NCI-H1930 (cell line): ENCODE measurements at places on chromosomes 5 and 9.
A peak's percentile ranks its signal among the peaks of the same experiment; 100 is the strongest.

DNA sequence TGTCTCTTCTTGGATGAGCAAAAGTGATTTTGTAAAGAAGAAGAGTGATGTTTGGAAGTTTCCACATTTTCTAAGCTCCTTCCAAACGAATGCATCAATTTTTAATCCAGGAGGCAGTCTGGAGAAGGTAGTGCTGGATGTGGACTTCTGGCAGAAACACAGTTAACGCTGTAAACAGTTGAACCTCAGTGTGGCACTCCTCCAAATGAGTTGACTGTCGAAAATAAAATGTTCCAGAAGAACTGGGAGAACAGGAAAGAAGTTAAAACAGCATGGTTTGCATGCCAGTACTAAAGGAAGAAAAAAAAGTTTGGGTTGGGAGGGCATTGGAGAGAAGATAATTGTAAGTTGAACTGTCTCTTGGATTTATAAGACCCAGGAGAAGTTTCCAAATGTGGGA lies 6.5 kb downstream of the ZNF462 start:
- no peak for DNase-seq

- DNase-seq: no peak
Measured at GRCh38 chr5:82613891-82614290, 335.7 kb upstream of the RPS23 start.

DNA sequence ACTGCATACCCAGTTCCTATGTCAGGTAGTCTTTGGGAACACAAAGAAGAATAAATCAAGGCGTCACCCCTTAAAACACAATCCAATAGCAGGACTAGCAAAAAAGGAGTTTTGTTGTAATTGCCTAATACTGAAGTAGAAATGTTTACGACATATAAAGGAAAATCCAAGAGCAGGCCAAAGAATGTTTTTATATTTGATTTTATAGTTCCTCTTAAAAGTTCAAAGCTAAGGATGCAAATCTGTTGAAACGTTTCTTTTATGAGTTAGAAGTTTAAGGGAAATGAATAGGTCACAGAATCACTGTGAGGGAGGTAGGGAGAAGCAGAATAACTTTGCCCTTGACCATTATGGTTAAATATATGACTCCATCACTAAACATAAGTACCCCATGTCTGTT lies 136.1 kb downstream of the PAM start:
- no peak for DNase-seq

- peak; percentile 41 for DNase-seq
Measured at GRCh38 chr5:172283020-172283861, at the start of gene UBTD2. Gene UBTD2 (minus strand): TSS chr5:172283764. CDS start chr5:172283665, 99 bp downstream.

- no peak for DNase-seq
Measured at GRCh38 chr5:87278590-87279100, 11.0 kb downstream of the RASA1 start.

DNA sequence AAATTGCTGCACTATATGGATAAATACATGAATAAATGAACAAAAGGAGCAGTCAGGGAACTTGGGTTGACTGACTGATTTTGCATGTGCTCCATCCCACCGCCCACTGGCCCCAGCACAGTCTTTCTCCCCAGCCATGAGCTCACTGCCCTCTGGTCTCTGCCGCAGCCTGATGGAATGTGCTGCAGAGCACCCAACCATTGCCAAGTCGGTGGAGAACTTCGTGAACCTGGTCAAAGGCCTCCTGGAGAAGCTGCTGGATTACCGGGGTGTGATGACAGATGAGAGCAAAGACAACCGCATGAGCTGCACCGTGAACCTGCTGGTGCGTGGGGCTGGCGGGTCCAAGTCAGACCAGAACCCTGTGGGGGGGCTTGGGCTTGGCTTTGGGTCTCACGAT lies 53.9 kb upstream of the INSYN2B start:
- DNase-seq: no peak

DNA sequence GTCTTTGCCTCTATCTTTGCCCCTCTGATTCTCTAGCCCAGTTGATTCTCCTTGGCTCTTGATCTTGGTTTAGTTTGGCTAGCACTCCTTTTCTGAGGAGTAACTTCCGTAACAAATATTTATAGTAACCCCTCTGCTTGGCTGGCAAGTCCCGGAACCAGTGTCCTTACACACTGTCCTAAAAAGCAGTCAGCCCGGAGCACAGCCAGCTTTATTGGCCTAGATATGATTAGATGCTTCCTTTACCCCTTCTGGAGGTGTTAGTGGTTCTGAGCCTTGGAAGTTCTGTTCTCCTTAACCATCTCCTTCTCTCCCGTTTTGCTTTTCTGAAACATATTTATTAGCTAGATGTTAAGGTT lies 17.0 kb upstream of the MSMP start:
- DNase-seq: no peak

DNA sequence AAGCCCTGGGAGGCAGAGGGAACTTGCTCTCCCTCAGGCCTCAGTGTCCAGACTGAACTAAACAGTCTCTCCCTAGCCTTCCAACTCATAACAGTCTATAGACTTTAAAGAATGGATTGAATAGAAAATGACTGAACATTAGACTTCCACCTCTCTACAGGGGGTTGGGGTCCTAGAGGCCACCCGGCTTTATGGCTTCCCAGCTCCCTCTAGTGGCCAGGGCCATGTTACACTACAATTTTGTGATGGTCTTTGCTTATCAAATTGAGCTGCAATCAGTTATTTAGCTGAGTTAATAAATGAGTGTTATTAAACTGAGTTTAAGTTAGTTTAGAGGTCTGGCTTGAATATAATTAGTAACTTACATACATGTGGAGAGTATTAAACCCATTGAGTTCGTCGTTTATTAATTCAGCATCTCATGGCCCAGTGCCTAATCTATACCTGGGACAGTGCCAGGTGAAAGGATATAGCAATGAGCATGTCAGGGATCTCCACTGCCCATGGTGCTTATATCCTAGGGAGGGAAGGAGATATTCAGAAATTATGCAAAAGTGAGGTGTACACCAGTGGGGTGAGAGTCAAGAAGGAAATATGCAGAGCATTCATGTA lies 105.2 kb downstream of the SH3TC2 start:
- no peak for DNase-seq

GRCh38 chr5:135377751-135378680 lies 21.0 kb downstream of the MACROH2A1 start:
- DNase-seq: no peak

DNA sequence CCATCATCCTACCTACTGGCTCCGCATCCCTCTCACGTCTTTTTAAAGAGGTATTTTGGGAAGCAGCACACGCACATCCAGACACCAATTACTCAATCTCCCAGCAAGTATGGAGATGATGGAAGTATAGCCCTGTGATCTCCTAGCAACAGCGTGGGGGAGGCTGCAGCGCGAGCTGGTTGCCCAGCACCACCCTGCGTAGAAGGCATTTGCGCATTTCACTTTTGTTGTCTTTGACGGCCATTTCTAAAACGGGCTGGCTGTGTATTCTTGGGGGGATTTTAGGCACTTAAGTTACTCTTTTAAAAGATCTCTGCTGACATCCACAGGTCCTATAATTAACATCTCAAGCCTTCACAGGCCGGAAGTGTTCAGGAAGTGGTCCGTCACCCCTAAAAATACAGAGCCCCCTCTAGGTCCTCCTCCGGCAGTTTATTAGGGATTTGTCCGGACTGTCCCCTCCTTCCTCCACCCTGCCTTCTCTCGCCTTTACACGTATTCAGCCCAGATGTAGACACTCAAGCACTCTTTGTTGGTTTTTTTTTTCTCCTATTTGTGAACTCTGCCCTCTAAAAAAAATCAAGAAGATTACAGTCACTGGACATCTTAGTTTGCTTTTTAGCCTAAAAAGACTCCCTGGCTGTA lies 371.4 kb downstream of the NTRK2 start:
- DNase-seq: no peak

- DNase-seq: no peak
Measured at GRCh38 chr5:88695931-88696330, 187.1 kb downstream of the MEF2C start.

DNA sequence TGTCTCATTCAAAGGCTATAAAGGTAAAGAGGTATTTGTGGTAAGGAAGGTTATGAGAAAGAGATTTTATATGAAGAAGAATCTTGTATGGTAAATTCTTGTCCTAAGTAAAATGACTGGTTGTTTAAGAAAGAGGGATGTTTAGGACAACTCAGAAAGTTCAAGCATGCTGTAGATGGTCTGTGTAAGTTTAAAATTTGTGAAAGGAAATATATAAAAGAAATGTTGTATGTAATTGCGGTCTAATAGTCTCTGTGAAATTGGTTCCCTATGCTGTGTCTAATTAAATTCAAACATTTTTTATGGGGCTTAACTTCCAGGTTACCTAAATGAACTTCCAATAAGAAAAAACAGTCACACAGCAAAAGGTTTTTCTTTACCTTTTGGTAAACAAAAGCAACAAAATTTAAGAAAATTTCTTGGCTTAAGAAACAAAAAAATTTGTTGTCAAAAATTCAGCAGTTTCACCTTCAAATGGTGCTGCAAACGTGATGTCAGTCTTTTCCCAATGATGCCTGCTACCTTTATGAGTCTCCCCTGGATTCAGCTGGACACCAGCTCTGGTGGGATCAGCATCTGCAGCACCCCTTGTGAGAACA lies 83.0 kb upstream of the FCN1 start:
- no peak for DNase-seq

GRCh38 chr9:120944434-120944843 lies 17.8 kb upstream of the TRAF1 start:
- DNase-seq: no peak

GRCh38 chr9:2116073-2116472 lies 100.9 kb downstream of the SMARCA2 start:
- DNase-seq: no peak

- DNase-seq: no peak
Measured at GRCh38 chr9:99549441-99549840, 272.2 kb upstream of the NR4A3 start.

- peak; percentile 5 for DNase-seq
Measured at GRCh38 chr5:149448831-149449714, 70.0 kb upstream of the IL17B start.

GRCh38 chr5:180209137-180209581 lies at the start of gene RASGEF1C:
Gene RASGEF1C (minus strand): TSS chr5:180209211. CDS start chr5:180138052, 71,159 bp downstream.
- peak; percentile 66 for DNase-seq

DNA sequence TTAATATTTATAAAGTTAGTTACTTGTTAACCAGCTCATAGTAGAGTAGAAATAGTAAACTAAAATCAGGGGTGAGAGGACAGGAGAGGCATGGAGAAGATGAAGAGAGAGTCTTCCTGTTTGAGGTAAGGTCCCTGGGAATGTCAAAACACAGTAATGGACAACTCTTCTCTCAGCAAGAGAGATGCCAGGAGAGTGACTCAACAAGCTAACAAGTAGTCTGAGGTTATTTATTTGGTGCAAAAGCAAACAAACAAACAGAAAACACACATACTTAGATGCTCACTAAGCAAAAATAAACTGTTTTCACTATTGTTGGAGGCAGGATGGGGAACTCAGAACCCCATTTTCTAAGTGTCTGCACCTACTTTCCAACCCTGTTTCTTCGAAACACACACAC lies 333.2 kb upstream of the RFX3 start:
- DNase-seq: no peak

- DNase-seq: no peak
Measured at GRCh38 chr9:31870276-31870675, 514.2 kb upstream of the ACO1 start.

GRCh38 chr9:115939065-115939765 lies 214.4 kb upstream of the PAPPA start:
- DNase-seq: no peak

- no peak for DNase-seq
Measured at GRCh38 chr5:163894645-163895044, 389.2 kb downstream of the MAT2B start.

DNA sequence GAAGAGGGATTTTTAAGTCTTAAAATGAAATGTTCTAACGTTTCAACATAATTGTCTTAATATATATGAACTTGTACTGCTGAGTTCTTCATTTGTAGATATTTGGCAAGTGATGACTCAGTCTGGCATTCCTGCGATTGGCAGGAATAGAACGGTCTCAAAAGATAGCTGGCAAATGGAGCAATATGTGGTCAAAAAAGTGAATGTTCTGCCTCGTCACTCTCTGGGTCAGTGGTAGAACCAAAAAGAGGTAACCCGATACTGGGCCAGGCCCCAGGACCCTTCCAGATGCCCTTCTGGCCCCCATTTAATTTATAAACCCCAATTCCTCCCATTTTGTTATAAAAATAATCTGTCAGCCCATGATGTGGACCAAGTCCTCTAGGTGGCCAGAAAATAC lies 39.2 kb downstream of the ZNF366 start:
- no peak for DNase-seq

GRCh38 chr5:73153513-73153912 lies 19.5 kb upstream of the TMEM174 start:
- DNase-seq: no peak

DNA sequence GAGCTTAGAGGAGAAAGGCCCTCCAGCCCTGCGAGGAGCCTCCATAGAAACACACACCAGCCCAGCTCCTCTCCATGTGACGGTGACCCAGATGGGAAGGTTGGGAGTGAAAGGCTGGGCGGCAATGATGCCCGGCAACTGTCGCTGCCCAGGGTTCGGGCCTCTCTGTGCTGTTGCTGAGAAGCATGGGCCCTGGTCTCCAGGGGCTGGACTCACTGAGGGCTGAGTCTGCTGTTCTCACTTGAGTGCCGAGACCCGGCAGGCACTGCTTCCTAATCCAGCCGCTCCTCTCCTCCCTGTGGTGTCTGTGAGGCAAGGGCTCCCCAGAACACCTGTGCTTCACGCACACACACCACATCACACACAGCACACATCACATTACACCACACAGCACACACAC lies 493.6 kb downstream of the GADD45G start:
- no peak for DNase-seq

GRCh38 chr9:6153425-6153824 lies 62.2 kb upstream of the IL33 start:
- no peak for DNase-seq

DNA sequence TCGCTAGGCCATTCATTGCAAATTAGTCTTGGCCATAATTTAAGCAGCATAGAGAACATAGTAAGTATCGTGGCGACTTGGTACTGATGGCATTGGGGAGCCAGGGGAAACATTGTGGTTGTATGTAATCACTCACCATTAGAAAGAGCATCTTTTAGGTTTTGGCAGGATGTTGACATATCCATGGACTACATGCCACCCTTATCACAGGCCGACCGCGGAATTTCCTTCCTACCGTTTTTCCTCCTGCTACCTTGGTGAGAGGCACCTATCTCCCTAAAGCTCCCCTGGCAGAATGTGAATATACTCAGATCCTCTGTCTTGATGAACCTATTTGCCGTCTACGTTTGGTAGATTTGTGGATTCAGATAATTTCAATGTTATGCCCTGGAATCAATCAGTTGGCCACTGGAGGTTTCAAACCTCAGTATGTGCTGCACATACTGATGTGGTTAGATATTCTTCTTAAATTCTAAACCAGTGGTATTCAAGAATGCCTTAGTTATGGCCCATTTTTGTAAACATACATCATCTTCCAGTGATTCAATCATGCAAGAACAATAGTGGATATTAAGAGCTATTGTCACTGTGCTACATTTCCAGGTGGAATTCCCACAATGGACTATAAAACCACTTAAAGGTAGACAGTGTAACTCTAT lies 271.0 kb upstream of the HAPLN1 start:
- no peak for DNase-seq

DNA sequence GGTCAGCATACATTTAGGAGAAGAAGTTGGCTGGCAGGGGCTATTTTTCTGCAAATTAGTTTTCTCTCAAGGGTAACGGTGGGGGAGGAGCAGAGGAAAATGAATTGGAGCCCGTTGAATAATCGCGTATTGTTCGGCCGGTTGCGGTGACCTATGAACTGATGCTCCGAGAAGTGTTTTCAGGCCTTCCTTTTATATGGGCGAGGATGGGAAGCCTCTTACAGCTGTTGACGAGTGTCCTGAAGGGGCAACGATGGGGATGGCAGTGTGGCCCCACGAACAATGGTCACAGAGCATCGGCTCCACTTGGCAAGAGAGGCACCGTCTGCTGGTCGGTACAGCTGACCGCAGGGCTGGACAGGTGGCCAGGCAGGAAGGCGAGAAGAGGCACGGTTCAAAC lies 400.7 kb downstream of the ZSWIM6 start:
- no peak for DNase-seq
